ENCODE measurements at places on chromosomes 6 and 20. TPM values are rescaled to one million over a fixed set of nuclear protein-coding genes. Genes with fewer than 3 reads are reported as not detected.

- no peak for DNase-seq
These were observed 437.1 kb downstream of the GRIK2 start for GRCh38 chr6:101830501-101831031.

DNA sequence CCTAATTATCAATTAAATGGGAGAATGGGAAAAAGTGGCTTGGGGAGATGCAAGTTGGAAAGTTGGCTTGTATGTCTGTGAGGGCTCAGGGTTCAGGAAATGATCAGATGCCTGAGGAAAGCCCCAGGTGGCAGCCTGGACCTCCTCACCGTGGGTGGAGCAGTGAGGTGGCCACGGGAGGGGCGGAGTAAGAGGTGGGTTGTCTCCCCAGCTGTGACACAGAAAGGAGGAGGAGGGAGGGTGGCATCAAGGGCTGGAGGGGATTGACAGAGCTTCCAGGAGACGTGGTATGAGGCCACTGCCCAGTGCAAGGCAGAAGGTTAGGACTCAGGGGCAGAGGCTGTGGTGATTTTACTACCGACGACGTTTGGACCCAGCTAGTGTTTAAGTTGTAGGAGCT is 672.2 kb downstream of the PRKN start:
- DNase-seq: no peak

DNA sequence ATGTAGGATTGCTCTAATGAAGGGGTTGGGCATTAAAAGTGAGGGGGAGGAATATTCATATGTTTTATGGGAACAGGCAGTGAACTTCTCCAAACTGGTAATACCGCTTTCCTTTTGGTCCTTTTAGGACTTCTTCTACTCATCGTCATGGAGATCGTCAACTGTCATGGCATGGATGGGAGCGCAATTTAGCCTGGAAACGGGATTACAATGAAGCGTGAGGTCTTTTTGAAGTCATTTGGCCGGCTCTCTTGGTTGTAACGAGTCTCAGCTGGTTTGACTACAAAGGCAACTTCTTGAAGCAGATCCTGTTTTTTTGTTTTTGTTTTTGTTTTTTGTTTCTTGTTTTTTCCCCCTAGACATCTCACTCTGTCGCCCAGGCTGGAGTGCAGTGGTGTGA is 1.4 kb upstream of the HLA-E start:
- DNase-seq: no peak

DNA sequence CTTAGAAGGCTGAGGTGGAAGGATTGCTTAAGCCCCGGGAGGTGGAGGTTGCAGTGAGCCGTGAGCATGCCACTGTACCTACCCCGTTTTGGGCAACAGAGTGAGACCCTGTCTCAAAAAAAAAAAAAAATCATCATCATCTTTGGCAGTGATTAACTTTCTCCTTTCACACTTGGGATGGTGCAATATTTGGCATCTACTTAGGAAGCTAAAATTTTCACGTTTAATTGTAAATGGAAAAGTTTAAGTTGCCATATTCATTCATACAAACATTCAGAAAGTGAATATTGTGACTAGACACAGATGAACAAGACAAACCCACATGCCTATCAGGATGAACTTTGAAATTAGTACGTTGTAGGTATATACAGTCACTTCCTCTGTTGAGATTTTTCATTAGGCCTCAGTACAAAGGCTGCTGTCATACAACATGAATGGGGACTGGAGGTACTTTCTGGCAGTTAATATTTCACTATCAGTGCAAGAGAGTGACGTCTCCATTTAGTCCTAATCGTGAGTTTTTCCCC is 10.3 kb downstream of the TOP1 start:
- DNase-seq: no peak

DNA sequence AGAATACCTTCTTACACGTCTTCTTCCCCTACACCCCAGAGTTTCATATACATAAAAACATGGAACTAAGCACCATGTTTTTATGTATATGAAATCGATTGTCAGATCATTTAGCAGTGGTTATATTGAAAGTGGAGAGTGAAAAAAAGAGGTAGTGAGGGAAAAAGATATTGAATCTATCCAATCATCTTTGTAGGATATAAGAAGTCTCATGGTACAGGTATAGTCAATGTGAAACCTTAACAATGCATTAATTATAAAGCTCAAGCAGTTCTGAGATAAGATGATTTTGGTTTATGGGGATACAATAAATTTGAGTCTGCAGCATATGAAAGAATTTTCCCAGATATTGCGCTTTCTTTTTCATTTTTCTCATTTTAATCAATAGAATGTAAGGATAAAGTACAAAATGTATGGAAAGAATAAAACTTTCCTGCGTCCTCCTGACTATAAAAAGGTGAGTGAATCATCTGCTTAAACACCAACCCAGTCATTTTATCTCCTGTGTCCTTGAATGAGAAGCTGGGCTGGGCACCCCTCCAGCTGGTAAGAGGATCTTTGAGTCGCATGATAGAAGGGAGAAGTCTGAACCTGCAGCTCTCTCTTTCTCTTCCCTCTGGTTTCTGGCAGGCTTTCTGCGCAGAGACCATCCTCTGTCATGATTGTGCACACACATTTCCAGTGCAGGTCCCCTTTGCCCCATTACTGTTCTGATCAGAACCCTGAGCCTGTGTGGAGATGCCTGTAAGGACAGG is 28.1 kb upstream of the AKIRIN2 start:
- DNase-seq: no peak

DNA sequence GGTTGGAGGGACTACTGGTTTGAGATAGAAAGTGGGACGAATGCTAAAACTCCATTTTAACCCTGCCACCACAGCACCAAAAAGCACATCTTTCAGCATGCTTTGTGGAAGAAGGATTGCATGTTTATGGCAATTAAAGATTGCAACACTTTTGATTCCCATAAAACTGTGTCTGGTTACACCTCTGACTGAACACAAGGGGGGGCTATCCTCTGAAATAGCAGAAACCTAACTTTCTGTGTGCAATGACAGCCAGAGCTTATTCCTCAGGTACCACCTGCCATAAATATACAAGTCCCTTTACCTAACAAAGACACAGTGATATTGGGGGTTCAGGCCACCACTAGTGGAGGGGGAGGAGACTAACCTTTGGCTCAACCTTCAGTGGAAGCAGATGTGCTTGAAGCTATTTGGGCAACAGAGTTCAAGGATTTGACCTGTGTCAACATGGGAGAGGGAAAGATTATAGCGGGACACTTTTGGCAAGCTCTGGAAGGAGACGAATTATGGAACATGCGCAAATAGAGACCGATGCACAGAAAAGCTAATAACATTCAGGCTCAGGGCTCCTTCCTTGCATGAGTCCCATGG is 9.6 kb upstream of the PLG start:
- DNase-seq: peak; percentile 2

GRCh38 chr6:125354649-125355048 is 52.9 kb upstream of the HDDC2 start:
- DNase-seq: no peak

- peak; percentile 55 for DNase-seq
These were observed 195.1 kb upstream of the CITED2 start for GRCh38 chr6:139569566-139569965.

- no peak for DNase-seq
These were observed 32.6 kb upstream of the SERPINB9 start for GRCh38 chr6:2935566-2936291.

- DNase-seq: no peak
These were observed 580.4 kb downstream of the EYS start for GRCh38 chr6:65126667-65127066.

- no peak for DNase-seq
These were observed 111.4 kb downstream of the ATP9A start for GRCh38 chr20:51656726-51657260.

GRCh38 chr6:7819431-7820015 is 91.1 kb downstream of the TXNDC5 start:
- DNase-seq: no peak

GRCh38 chr6:41551086-41551700 is 5.0 kb downstream of the FOXP4 start:
- no peak for DNase-seq

GRCh38 chr6:108176281-108177089 is 10.7 kb downstream of the NR2E1 start:
- no peak for DNase-seq

GRCh38 chr6:21997119-21998037 is 299.5 kb downstream of the PRL start:
- DNase-seq: peak; percentile 51

DNA sequence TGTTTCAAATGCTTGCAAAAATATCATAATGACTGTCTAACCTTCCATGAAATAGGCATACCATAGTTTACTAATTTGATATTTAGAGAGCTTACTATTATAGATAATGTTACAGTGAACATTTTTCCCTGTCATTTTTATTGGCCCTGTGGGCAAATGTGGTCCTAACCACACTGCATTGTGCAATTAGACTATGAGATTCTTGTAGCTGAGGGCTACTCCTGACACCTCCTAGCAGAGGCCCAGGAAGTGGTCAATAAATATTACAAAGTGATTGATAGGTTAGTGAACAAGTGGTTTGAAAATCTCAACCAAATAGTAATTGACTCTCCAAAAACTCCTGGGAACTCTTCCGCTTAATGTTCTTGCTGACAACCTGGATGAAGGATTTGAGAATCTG is 160.5 kb upstream of the KCNG1 start:
- DNase-seq: no peak

DNA sequence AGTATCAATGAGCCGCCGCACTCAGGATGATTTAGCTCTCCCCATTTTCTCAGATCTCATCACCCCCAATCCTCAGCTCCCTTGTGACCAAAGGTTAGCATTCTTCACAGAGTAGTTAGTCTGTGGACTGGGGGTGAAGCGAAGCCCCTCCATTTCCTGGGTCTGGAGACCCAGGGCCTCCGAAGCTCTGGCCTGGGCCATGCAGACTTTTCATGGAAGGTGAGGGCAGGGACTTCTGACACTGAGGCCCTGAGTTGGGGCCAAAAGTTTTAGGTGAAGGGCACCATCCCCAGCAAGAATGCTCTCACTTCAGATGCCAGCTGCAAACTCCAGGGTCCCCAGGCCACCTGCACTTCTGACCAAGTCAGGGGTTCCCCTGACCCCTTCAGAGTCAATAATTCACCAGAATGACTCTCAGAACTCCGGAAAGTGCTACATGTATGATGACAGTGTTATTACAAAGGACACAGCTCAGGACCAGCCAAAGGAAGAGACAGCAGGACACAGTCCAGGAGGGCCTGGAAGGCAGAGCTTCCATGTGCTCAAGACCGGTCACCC is 65.7 kb upstream of the DUSP22 start:
- no peak for DNase-seq

DNA sequence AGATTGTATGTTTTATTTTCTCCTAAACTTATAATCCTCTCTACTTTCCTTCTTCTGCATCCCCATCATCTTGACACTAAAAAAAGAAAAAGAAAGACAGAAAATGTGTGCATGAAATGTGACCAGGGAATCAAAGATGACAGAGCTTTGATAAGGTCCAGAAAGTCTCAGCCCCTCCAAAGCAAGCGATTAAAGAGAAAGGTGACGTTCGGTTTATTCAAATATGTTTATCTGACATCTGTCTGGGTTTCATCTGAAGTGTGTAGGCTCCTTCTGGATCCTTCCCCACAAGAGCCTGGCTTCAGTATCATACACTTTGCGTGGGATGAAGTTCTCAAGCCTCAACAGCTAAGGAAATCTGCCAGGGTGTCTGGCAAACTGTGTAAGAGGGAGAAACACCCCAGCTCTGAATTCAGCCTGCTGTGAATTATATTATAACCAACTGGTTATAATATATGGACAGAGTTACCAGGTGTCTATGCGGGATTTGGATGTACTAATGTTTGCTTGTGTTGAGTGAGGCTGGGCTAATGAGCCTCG is 263.0 kb downstream of the ZNF217 start:
- no peak for DNase-seq

DNA sequence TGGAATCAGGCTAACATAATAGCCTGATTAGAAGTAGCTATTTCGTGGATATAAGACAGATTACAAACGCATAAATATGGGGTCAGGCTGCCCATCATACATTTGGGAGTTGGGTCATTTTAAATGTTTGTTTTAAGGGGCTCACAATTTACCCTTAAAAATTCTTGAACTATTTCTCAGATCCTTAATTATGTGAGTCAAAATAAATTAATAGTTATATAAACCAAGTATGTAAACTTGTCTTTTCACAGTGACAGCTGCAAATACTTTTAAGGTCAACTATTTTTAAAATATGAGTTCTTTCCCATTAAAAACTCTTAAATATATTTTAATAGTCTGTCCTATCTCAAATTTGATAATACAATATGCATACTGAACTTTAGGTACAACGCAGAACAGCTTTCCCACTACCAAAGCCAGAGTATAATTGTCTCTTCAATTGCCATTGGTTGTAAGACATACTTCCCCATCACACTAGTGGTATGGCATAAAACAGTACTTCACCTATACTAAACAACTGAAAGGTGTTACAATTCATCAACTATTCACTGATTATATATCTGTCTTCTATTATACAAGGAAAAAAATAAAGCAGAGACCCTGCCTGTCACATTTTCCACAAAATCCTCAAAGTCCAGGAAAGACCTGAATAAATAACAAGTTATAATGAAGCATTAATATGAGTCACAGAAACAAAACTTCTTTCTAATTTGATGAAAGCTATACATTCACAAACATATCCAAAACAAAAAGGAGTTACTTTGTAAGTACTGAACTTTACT is 80.8 kb upstream of the COL21A1 start:
- DNase-seq: peak; percentile 53

GRCh38 chr6:127923135-127923534 is 22.3 kb upstream of the THEMIS start:
- no peak for DNase-seq

DNA sequence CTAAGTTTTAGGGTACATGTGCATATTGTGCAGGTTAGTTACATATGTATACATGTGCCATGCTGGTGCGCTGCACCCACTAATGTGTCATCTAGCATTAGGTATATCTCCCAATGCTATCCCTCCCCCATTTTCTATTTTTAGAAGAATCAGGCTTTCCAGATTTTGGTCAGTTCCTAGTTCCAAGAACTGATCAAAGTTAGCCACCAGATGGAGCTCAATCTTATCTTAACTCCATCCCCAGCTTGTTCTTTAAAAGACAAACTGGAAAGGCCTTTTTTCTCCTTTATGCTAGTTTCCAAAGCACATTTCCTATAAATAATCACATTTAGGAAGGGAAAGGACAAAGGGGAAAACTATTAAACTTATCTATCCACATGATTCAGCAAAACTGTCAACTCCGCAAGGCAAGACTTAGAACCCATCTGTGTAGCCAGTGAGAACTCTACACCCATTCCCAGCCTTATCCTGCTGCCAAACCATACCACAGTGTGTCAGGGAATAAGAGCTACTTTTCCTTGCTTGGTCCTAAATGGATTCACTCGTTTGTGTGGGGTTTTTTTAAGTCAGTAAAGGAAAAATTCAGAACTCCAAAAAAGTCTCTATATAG is 22.8 kb upstream of the KHDC1 start:
- peak; percentile 76 for DNase-seq

The SLC35D3 gene
- not detected for total RNA-seq

The DEFB125 gene
- total RNA-seq: not detected

The SEL1L2 gene
- total RNA-seq: not detected

The L3MBTL1 gene
- 8.2 TPM for total RNA-seq

The BPIFB6 gene
- total RNA-seq: not detected

The UNC5CL gene
- total RNA-seq: 0.14 TPM

The SMPDL3A gene
- 6.3 TPM for total RNA-seq

The PRND gene
- 0.74 TPM for total RNA-seq
